ENCODE measurements at places on chromosomes 1 and 21.

DNA sequence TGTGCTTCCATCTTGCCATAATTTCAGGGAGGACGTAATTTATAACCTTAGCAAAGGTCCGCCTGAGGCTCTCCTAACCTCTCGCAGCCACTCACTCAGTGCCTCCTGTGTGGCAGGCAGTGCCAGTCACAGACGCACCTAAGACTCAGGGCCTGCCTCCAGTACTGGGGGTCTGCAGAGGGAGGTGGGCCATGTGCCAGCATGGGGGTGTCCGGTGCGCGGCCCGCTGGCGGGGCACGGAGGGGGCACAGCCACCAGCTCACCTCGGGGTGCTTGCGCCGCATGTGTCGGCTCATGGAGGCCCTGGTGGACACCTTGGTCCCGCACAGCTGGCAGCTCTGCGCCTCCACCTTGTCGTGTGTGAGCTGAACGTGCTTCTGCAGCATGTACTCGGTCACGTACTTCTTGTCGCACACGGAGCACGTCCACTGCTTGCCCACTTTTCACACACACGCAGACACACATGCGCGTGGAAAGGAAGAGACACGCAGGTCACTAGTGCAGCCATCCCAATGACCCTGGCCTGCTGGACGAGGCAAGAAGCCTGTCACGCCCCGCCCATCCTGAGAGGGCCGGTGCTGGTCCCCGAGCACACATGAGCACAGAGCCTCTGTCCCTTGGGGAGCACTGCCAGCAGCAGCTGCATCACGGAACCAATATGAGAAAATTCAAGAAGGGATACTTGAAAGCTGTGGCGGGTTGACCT is 43.2 kb upstream of the RIPK4 start:
- no peak for DNase-seq

DNA sequence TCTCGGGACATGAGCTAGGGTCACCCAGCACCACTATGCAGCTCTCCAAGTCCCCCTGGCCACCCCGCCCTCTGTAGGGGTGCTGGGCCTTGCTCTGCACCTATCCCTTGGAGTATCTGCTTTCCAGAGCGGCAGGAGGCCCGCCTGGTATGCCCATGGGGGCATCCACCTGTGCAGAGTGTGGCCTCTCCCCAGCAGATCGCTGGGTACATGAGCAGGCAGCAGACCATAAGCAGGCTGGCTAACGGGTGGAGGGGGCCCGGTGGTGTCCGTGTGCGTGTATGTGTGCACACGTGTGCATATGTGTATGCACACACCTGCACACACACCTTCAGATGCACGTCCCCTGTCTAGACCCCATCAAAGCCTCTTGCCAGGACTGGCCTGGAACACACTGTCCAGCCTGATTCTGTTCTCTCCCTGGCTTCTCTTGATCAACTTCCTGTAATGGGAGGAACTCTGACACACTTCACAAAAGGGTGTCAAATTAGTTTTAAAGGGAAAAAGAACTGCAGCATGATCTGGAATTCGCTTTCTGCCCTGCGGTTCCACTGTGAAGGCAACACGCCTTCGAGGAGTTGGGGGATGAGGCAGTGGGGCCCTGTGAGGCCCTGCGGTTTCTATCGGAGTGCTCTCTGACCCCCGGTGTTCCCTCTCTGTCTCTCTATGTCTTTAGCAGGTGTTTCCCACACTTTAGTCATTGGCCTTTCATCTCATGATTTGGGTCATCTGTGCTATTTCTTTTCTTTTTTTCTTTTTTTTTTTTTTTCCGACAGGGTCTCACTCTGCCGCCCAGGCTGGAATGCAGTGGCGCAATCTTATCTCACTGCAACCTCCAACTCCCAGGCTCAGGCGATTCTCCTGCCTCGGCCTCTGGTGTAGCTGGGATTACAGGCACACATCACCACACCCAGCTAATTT is 17.2 kb upstream of the NPHP4 start:
- no peak for DNase-seq

GRCh38 chr21:41011951-41012366 is 156.0 kb upstream of the BACE2 start:
- no peak for DNase-seq

- no peak for DNase-seq
Observed at GRCh38 chr1:112006416-112007025, 17.1 kb upstream of the KCND3 start.

GRCh38 chr1:162498496-162498810 is 835 bp downstream of the UHMK1 start:
- DNase-seq, result no peak

DNA sequence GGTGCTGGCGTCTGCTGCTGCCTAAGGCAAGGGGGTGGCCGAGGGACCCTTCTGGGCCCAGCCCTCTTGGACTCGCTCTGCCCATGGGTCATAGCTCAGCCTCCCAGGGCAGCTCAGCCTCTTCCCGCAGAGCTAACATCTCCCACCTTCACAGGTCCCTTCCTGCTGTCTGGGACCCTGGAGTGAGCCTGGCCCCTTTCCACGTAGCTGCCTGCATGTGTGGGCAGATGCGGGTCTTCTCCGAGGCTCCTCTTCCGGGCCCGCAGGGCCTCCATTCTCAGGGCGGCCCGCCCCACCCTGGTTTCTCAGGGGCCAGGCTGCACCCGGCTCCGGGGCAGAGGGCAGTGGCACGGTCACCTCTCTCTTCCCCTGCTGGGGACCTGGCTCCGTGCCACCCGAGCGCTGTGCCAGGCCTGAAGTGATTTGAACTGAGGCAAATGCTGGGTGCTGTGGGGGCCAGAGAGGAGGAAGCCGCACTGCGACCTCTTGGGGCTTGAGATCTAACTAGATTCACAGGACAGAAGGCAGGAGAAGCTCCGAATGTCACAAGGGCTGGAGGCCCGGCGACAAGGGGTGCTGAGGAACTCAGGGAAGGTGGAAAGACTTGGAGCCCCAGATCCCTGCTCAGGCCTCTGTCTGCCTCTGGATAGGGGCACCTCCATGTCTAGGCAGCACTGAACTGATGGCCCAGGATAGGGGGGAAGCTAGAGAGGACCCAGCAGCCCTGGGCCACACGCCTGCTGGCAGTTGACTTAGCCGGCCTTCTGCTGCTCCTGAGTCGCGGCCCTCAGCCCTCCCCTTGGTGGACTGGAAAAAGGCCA is 40.7 kb downstream of the COQ8A start:
- no peak for DNase-seq
